Osteoblast (primary cell): ENCODE measurements at places on chromosomes 13 and 19. TPM values are rescaled to one million over a fixed set of nuclear protein-coding genes. Genes with fewer than 3 reads are reported as not detected.

The NLRP4 gene
- total RNA-seq = not detected in 2 replicates

The ZNF99 gene
- under 0.01 TPM in 2 replicates for total RNA-seq

- H3K36me3 ChIP-seq = no peaks in the 10 kb centered on the region
- H3K4me1 ChIP-seq = peaks cover 5% of the 10 kb centered on the region
Measured at GRCh38 chr13:110073982-110074381, 233.0 kb downstream of the COL4A1 start.

- no peaks in the 10 kb centered on the region for H3K36me3 ChIP-seq
- H3K4me1 ChIP-seq = no peaks in the 10 kb centered on the region
Measured at GRCh38 chr13:26168237-26168814, 53.8 kb downstream of the RNF6 start.

- H3K4me3 ChIP-seq = no peak overlapping the region
- H3K36me3 ChIP-seq = no peaks in the 10 kb centered on the region
- DNase-seq = peak; percentile 65
- peaks cover 3% of the 10 kb centered on the region for H3K27me3 ChIP-seq
- H3K4me1 ChIP-seq = no peaks in the 10 kb centered on the region
- H3K27ac ChIP-seq = no peak overlapping the region
Measured at GRCh38 chr19:54478677-54479266, 5.7 kb upstream of the CDC42EP5 start.

The VSTM2B gene
- total RNA-seq = not detected in 2 replicates

GRCh38 chr13:102799426-102800144, 666 bp downstream of the BIVM start:
- H3K4me3 ChIP-seq = peak overlapping the region; percentile 94
- H3K27ac ChIP-seq = peak overlapping the region; percentile 54
- peaks cover 3% of the 10 kb centered on the region for H3K36me3 ChIP-seq
- DNase-seq = peak; percentile 85
- no peaks in the 10 kb centered on the region for H3K27me3 ChIP-seq

- peaks cover 4% of the 10 kb centered on the region for H3K4me1 ChIP-seq
- H3K36me3 ChIP-seq = no peaks in the 10 kb centered on the region
- no peak overlapping the region for H3K4me3 ChIP-seq
- no peak for DNase-seq
Measured at GRCh38 chr13:46521921-46522747, 30.8 kb upstream of the LRCH1 start.

DNA sequence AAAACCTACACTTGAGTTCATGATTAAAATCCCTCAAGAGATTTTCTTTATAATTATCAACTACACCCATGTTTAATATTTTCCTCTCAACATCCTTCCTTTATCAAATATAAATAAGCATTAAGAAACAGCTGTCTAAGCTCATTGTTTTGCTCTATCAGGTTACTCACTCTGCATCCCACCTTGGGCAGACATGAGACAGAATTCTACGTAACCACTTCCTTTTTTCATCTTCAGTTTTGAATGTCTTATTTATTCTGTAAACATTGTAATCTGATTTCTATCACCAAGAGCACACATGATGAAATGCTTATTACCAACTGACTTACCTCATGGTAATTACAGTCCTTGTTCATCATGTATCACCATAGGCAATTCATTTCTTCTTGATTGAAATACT, 1256.6 kb upstream of the ATXN8OS start:
- no peak overlapping the region for H3K27ac ChIP-seq
- no peak overlapping the region for H3K4me3 ChIP-seq
- no peak for DNase-seq
- H3K36me3 ChIP-seq = no peaks in the 10 kb centered on the region

DNA sequence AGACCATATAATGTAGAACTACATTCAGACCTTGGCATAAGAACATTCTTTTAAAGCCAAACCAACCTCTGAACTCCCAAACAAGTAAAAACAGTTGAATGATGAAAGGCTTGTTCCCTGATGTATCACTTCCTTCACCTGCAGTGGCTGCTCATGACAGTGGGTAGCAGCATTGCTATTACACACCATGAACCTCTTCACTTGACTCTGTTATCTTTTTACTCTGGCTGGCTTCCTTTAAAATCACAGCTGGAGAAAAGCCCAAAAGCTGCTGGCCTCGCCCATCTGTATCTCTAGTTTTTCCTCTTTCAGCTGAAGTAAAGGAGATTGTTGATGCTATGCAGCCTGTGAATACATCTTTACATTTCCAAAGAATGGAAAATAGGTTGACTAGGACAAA, 22.6 kb downstream of the THSD1 start:
- no peak overlapping the region for H3K27ac ChIP-seq
- no peak overlapping the region for H3K4me3 ChIP-seq
- DNase-seq = no peak
- H3K36me3 ChIP-seq = peaks cover 16% of the 10 kb centered on the region
- H3K4me1 ChIP-seq = no peaks in the 10 kb centered on the region

The SCN1B gene
- total RNA-seq = 4.7 and 5.6 TPM in 2 replicates

DNA sequence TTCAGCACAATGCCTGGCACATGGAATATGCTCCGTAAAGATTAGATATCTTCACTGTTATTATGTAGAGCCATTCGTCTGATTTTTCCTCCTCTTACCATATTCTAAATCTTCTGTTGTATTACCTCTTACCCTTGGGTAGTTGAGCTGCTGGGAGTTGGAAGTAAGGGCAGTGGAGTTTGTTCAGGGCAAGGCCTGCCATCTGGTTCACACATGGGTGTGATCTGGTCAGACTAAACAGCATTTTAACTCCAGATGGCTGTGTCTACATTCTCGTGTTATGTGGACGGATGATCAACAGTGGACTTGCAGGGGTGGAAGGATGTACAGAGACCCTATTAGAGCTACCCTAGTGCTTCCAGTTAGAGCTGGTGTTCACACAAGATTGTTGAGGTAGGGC, 164.9 kb downstream of the ZIC5 start:
- H3K27me3 ChIP-seq = no peaks in the 10 kb centered on the region
- H3K4me3 ChIP-seq = no peak overlapping the region
- no peak for DNase-seq
- no peak overlapping the region for H3K27ac ChIP-seq
- H3K36me3 ChIP-seq = no peaks in the 10 kb centered on the region

DNA sequence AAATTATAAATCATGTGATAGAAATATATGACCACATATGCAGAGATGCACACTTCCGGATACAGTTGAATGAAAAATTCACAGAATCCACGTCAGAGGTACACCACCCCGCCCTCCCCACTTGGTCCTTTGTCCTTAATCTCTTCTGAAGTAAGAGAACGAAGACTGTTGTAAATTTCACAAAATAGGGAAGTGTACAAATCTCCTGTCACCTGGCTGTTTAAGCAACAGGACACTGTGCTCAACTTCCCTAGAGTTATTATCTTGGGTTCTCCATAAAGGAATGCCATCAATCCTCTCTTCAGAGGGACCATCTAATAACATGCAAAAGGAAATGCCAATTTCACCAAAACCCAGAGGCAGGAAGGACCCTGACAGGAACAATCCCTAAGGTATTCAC, 10.5 kb upstream of the CEACAM6 start:
- H3K27ac ChIP-seq = no peak overlapping the region
- peaks cover 19% of the 10 kb centered on the region for H3K27me3 ChIP-seq
- H3K4me3 ChIP-seq = no peak overlapping the region

The CUL4A gene
- total RNA-seq = 128 TPM in 2 replicates

The C13orf46 gene
- total RNA-seq = 0.36 and 0.59 TPM in 2 replicates

- H3K27ac ChIP-seq = no peak overlapping the region
- no peak overlapping the region for H3K4me3 ChIP-seq
- no peak for DNase-seq
- no peaks in the 10 kb centered on the region for H3K27me3 ChIP-seq
- peaks cover 10% of the 10 kb centered on the region for H3K4me1 ChIP-seq
Measured at GRCh38 chr13:36921631-36922301, 1.7 kb upstream of the SMAD9 start.

The ZNF549 gene
- total RNA-seq = 5.8 and 6.5 TPM in 2 replicates

GRCh38 chr13:83895994-83896580, 13.8 kb upstream of the SLITRK1 start:
- no peak for DNase-seq
- no peaks in the 10 kb centered on the region for H3K36me3 ChIP-seq
- H3K27ac ChIP-seq = no peak overlapping the region
- no peaks in the 10 kb centered on the region for H3K4me1 ChIP-seq

DNA sequence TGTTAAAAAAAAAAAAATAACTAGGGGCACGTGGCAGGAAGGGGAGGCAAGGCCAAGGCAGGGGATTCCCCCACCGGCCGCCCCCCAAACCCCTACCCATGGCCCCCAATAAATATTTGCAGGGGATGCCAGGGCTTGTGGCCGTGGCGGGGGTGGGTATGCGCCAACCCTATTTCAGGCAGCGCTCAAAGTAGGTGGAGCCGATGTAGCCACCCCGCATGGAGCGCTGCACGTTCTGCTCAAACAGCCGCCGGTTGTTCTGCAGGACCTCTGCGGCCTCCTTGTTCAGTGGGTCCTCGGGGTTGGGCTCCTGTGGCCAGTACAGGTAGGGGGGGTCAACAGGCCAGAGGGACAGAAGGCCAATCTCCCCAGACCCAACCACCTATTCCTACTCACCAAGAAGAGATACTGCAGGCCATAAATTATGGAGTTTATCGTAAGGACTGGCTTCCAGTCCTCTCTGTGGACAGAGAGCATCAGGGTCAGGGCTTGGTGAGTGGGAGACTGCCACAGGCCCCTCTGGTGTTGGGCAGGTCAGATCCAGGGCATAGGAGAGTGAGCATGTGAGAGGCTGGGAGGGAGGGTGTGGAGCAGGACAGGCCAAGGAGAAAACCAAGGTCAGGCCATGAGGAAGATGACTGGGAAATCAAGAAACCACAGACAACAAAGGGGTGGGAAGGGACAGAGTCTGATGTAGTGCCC, 1.2 kb upstream of the CHMP2A start:
- H3K4me3 ChIP-seq = peak overlapping the region; percentile 87
- H3K27me3 ChIP-seq = no peaks in the 10 kb centered on the region
- H3K27ac ChIP-seq = peak overlapping the region; percentile 83
- peaks cover 36% of the 10 kb centered on the region for H3K36me3 ChIP-seq

- DNase-seq = peak; percentile 63
- no peak overlapping the region for H3K27ac ChIP-seq
- H3K4me3 ChIP-seq = no peak overlapping the region
- H3K36me3 ChIP-seq = no peaks in the 10 kb centered on the region
- H3K4me1 ChIP-seq = no peaks in the 10 kb centered on the region
Measured at GRCh38 chr19:14168993-14169392, 32.6 kb upstream of the ASF1B start.

The FUT6 gene
- not detected in 2 replicates for total RNA-seq

The CPT1C gene
- 10.9 and 17.0 TPM in 2 replicates for total RNA-seq

GRCh38 chr13:93226623-93227279, at the start of gene GPC6:
GPC6 (plus strand) TSS chr13:93226807.
- peak within 1 kb of the TSS; percentile 87 for H3K27ac ChIP-seq
- H3K4me3 ChIP-seq = peak within 1 kb of the TSS; percentile 82
- no peaks in the 10 kb centered on the region for H3K27me3 ChIP-seq
- H3K36me3 ChIP-seq = no peaks in the 10 kb centered on the region
- DNase-seq = peak; percentile 90
- peaks cover 35% of the 10 kb centered on the region for H3K4me1 ChIP-seq

The WDR87 gene
- total RNA-seq = not detected in 2 replicates

- no peak for DNase-seq
- H3K4me1 ChIP-seq = no peaks in the 10 kb centered on the region
- H3K27me3 ChIP-seq = no peaks in the 10 kb centered on the region
Measured at GRCh38 chr13:85262499-85262898, 536.7 kb downstream of the SLITRK6 start.
